GM18507 (cell line): ENCODE measurements at places on chromosomes 7 and 10.

- no peak for DNase-seq
Measured at GRCh38 chr10:91210435-91210834, 10.0 kb upstream of the PCGF5 start.

DNA sequence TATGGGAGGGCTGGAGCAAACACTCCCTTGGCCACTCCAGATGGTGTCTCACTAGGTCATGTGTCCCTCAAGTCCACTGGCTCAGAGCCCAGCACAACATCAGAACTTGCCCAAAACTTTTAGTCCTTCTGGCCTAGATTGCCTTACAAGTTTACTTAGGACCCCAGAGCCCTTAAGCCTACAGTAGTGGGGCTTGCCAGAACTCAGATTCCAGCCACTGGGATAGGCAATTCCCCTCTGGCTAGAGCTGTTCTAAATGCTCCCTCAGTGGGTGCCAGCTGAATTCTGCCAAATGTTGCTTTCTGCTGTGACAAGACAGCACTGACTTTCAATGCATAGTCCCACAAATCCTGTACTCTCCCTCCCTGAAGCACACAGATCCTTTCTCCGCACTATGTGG, 331.1 kb downstream of the HTR7 start:
- DNase-seq, result no peak

- DNase-seq, result no peak
Measured at GRCh38 chr10:124691421-124692099, 52.6 kb downstream of the FAM53B start.

DNA sequence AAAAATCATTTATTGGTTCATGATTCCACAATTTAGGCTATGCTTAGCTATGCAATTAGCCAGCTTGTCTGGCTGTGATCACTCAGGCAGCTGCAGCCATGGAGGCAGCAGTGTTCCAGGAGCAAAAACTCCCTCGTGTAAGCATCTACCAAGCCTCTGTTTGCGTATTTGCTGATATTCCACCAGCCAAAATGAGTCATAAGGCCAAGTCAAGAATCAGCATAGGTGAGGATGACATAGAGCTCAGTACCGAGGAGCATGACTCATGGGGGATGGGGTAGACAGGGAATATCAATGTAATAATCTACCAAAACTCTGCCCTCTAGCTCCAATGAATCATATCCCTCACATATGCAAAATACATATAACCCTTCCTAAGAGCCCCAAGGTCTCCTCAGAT, 63.3 kb downstream of the IMMP2L start:
- no peak for DNase-seq
